ENCODE measurements at places on chromosomes 12 and 14.
A peak's percentile ranks its signal among the peaks of the same experiment; 100 is the strongest.

GRCh38 chr14:93712079-93712837 is 76.0 kb downstream of the PRIMA1 start:
- DNase-seq: no peak

DNA sequence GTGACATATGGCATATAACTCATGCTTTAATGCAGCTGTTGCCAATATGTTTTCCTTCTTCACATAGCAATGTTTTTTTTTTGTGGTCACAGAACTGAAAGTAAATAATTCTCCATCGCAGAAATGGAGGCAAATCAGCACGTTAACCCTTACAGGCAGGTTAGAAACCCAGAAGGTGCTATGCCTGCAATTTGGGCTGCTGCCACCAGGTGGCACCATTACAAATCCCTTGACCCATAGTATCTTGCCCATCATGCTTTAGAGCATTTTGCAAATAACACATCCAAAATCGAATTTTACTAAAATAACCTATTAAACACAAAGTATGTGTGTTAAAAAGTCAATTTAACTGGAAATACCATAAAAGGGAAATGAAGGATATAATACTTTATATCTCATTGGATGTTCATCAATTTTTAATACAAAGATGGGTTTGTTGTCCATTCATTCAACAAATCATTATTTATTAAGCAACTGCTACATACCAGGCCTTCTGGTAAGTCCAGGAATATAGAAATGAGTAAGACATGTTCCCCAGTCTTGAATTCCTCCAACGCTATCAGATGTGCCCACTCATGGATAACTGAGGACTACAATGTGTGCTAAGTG is 340.1 kb downstream of the GLT1D1 start:
- DNase-seq: no peak

GRCh38 chr14:24179294-24179960 is 7.5 kb downstream of the REC8 start:
- no peak for DNase-seq

DNA sequence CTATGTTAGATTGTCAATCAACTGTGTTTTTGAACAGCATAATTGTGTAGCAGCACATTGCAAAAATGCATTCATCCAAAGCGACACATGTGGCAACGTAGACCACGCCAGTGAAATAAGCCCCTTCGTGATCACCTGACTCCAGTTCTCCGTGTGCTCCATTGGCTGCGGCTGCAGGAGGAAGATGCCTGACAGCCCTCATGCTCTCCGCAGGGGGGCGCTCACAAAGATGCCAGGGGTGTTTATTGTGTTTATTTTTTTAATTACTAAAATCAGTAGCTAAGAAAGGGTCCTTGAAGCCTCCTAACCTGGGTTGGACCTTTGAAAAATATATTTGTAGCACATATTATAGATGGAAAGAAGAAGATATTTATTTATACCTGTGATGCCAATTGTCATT is 116.3 kb downstream of the SLC15A4 start:
- no peak for DNase-seq

- DNase-seq: peak; percentile 31
Observed at GRCh38 chr14:92686900-92687427, 61.5 kb downstream of the LGMN start.

- DNase-seq: no peak
Observed at GRCh38 chr12:123942238-123942653, 30.4 kb downstream of the CCDC92 start.

DNA sequence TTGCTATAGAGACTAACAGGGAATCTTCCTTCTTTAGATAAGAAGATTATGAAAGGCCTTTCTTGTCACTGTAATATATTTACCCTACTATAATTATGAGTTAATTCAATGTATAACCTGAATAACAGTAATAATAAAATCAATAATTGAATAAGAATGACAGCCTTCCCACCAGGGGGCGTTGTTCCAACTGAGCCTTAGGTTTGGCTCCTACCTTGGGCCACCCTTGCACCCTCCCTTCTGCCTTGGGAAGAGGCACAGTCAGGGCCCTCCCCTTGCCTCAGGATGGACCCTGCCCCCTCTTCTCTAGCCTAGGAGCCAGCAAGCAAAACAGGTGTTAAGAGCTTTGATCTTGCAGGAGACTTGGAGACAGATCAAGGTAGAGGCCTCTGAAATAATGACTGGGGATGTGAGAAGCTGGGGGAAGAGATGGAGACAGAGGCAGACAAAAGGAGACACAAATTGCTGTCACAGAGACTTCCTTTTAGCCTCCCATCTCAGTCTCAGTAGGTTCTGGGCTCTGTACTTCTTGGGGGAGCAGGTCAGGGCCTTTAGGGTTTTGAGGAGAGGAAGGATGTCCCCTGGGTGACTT is 40.1 kb upstream of the CISTR start:
- peak; percentile 4 for DNase-seq

DNA sequence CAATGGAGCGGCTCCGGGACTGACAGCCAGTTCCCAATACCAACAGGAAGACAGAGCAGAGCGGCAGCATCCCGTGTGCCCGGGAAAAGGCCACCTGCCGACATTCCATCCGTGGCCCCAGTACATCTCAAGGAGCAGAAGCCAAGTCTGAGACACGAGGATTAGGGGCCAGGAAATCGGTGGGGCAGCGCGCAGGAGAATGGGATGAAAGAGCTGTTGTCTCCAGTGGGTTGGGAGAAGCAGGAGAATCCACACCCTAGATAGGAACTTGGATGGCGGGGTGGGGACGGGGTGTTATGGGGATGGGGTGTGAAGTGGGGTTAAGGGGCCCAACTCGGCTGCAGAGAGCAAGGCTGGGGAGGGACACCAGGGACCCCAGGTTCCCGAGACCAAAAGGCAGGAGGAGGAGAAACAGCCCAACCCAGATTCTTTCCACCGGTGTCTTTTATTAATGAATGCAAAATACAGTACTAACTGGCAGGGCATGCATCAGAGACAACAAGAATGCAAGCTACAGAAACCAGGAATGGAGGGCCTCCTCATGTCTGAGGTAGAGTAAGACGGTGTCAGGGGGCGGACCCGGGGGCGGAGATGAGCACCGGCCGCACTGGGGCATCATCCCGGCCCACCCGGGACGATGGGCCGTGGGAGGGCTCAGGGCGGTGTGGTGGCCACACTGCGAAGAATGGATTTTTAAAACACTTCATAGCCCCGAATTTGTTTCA is 50.3 kb downstream of the BEGAIN start:
- DNase-seq: no peak

DNA sequence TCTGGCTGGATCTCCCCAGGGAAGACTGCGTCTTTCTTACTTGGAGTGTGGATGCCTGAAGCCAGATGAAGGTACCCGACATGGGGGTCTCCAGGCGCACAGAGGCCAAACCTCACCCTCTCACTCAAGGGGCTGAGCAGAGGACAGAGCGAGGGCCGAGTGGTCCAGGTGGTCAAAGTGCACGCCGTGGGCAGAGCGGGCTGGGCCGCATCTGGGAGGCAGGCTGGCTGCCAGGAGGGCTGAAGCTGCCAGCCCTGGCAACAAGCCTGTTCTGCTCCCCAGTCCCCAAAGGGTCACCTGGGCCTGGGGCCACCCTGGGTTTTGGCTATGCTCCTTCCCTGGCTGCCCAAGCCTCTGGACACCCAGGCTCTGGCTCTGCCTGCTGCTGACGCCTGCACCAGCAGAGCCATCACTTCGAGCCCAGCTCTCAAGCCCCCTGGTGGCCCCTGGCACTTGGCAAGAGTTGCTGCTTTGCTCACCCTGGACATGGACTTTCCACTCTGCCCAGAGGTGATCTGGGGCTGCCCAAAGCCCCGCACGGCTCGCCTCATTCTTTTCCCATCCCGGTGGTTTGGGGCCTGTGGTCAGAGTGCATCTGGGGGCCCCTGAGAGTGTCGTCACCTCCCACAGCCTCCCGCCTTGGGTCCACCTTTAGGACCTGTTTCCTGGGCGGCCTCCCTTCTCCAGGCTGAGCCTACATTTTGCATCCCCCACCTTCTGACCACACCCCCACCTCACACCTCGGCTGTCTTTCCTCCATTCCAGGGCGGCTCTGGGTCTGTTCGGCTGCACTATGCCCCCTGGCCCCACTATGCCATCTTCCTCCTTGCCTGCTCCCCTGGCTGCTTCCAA is 2.8 kb downstream of the ADSS1 start:
- no peak for DNase-seq

DNA sequence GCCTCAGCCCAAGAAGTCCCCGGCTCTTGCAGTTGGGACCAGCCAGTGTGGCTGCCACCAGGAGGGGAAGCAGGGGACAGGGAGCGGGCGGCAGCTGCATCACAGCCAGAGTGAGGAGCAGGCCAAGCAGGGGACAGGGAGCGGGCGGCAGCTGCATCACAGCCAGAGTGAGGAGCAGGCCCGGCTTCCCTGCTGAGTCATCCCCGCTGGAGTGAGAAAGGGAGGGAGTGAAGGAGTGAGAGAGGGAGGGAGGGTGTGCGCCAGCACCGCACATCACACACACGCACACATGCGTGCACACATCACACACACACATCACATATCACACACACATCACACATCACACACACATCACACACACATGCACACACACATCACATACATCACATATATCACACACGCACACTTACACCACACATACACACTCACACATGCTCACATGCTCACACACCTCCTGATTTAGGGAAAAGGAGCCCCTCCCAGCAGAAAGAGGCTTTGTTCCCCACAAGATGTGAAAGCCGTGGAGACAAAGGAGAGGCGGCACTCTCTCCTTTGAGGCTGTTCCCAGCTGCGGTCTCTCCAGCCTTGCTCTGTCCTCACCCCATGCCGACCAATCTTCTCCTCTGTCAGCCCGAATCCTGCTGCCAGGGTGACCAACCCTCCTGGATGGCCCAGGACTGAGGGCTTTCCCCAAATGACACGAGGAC is 16.7 kb upstream of the ZDHHC22 start:
- no peak for DNase-seq

DNA sequence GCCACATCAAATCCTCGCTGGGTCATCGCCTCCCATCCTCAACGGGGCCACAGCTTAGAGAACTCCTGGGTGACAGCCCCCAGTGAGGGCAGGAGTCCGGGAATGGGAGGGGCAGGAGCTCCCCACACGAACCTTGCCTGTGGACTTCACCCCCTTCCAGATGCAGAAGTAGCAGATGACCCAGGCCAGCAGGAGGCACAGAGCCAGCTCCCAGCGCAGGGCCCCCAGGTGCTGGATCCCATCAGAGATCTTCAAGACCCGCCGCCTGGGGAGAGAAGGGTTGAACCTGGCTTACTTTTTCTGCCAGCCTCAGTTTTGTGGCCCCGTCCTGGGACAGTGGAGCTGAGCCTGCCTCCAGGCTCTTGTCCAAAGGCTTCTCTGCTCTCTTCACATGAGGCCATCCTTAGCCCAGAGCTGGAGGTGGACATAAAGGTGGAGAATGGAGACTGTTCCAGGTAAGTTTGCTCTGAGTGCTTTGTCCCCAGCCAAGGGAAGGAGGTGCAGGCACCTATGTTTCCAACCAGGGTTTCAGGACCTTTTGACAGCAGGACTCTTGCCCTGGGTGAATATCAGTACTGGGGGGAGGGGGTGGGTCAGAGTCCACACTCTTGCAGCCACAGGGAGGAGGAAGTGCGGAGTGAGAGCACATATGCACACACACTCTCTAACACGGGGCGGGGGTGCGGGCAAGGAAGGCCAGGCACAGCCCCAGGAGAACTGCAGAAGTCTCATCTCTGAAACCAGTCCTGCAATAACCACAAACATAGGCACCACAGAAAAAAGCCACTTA is 23.3 kb upstream of the SLC6A12 start:
- no peak for DNase-seq

DNA sequence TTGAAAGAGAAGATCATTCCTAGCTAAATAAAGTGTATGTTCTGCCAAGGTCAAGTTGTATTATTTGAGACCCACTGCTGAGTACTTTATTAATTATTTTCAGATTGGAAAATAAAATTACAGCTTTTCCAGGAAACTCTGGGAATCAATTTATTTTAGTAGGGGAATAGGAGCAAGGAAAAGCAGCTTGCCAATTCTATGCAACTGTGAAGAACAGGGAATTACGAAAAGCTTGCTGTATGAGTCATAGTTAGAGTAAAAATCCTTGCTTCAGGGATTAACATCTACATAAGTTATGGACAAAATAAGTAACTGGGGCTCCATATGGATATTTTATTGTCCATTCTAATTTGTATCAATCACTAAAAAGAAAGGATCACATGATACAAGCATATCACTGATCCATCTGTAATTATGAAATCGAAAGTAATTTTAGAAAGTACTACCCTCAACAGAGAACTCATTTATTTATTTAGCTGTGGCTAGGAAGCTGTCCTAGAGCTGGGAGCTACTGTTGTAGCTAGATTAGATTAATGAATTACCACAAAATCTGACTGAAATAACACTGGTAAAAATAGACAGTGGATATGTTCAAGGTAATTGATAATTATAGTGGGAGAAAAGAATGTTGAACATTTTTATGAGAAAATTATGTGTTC is 303.5 kb upstream of the NPAS3 start:
- no peak for DNase-seq

DNA sequence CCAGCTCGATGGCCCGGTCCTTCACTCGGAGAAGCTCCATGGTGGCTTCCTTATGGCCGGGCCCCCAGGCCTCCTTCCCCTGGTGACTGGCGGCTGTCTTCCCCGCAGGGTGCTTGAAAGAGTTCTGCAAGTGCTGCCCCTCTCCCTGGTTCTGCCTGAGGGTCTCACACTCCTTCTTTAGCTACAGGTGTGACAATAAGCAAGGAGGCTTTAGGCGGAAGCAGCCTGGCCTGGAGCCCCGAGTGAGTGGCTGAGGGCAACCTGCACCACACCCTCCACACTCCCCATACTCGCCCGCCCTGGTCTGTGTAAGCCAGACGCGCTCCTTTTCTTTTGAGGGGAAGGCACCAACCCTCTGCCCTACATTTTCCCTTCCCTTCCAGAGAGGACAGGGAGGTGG is 62.5 kb upstream of the GPR68 start:
- no peak for DNase-seq

DNA sequence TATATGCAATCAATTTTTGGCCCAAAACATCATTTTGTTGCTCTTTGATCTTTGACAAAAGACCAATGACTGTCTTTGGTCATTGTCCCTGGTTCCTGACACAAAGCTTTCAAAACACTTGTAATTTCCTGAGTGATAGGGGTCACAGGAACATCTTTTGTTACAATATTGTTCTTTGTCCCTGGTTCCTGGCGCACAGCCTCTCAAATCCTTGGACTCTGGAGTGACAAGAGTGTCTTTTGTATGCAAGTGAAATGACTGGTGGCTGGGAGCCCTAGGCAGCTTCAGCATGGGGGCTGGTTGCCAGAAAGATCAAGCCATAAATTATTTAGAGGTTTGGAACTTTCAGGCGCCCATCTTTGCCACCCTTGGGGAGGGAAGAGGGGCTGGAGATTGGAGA is 53.9 kb downstream of the DNAH10 start:
- DNase-seq: no peak

DNA sequence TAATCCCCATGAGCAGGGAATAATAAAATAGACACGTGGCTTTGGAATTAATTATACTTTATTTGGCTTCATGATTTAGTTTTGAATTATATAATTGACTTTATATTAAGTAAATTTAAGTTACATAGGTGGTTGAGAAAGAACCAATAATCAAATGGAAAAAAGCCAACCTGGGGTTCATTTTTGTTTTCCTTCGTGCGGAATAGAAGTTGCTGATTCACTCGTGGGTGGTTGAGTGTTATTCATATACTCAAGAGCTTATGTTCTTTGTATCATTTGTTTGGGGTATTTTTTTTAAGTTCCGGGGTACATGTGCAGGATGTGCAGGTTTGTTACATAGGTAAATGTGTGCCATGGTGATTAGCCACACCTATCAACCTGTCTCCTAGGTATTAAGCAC is 58.0 kb downstream of the ZNF664 start:
- DNase-seq: no peak

GRCh38 chr14:61965030-61965745 is 203.0 kb downstream of the SNAPC1 start:
- DNase-seq: no peak

Measured in stimulated activated CD8-positive, alpha-beta memory T cell treated with anti-CD3 and anti-CD28 coated beads, Interleukin-2, amount 100 ng/mL, for 1 hour (primary cell).